Retina (tissue), 1 donor: ENCODE measurements at places on chromosomes 13 and 19.
A peak's percentile ranks its signal among the peaks of the same experiment; 100 is the strongest.

DNA sequence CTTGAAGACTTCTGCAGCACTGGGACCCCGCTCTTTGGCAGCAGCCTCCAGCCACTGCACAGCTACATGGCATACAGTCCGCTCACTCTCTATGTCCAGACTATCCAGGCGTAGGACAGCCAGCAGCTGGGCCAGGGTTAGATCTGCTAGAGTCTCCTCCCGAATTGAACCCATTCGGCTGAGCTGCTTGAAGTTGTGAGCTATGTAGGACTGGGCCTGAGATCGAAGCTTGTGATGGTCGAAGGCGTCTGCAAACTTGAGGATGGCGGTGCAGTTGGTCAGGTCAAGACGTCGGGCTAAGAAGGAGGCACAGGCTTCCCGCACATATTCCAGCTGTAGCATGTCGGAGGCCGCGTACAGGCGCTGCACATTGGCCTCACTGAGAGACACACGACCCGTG lies 900 bp downstream of the KBTBD7 start:
- peak; percentile 1 for DNase-seq

- DNase-seq: peak; percentile 63
Measured at GRCh38 chr13:76630629-76631230, 255.5 kb downstream of the KCTD12 start.

DNA sequence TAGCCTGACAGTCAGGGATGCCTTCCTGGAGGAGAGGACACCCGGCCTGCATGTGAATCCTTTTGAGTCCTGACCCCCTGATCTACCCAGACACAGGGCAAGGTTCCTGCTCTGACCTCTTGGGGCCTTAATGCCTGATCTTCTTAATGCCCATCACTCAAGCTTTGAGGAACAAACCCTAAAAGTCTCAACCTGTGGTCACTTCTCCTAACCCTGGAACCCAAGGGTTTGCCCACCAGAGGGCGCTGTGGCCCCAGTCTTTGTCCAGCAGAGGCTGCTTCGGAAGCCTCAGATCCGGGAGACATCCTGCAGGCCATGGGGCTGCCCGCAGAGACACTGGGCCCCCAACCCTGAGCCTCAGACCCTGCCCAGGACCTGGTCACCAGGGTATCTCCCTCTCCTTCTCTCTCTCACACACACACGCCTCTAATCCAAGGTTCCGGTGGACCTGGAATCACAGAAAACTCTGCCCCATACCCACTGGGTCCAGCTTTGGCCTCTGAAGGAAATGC lies 9.8 kb upstream of the DPF1 start:
- DNase-seq: peak; percentile 83

GRCh38 chr13:101893021-101893420 lies 440.5 kb downstream of the ITGBL1 start:
- no peak for DNase-seq

DNA sequence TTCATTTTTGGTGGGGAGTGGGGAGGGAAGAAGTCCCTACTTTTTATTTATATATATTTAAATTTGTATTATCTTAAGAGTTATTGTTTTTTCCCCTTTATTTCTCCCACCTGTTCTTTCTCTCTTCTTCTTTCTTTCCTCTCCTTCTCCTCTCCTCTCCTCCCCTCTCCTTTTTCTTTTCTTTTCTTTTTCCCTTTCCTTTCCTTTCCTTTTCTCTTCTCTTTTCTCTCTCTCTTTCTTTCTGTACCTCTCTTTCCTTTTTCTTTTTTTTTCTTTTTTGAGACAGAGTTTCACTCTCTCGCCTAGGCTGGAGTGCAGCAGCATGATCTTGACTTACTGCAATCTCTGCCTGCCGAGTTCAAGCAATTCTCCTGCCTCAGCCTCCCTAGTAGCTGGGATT lies 1.9 kb downstream of the BCKDHA start:
- no peak for DNase-seq

DNA sequence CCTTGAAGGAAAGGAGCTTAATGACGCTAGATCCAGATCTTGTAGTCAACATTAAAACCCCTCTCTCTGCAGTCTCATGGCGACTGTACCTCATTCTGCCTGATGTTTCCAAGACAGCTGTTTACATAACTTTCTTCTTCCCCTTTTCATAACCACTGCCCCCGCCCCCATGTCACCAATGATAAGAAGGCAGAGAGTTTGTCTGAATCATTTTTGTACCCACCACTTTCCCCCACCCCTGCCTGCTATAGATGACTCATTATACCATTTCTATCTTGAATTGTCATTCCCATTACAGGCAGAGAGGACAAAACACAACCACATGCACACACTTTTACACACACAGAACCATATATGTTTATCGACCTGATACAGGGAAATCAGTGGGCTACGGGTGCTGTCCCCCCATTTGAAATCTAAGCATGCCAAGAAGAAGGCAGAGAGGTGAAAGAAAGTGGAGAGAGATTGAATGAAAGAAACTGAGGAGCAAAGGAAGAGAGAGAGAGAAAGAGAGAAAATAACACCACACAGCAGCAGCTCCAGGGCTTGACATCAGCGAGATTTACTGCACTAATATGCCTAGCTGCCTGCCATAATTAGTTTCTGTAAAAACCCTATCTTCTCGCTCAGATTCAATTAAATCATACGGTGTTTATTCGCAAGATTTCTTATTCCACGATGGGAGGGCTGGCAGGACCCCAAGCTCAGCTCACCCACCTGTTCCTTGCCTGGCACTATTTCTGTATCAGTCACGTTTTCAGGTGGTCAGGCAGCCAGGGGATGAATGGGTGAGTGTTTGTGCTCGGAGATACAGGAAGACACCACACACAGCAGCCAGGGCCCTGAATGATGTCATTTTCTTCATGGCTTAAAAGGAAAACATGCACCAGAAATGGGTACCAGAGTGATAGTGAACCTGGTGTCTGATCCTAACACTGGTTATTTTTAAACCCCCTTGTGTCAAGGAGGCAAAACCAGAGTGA lies 114.3 kb upstream of the SERP2 start:
- no peak for DNase-seq

DNA sequence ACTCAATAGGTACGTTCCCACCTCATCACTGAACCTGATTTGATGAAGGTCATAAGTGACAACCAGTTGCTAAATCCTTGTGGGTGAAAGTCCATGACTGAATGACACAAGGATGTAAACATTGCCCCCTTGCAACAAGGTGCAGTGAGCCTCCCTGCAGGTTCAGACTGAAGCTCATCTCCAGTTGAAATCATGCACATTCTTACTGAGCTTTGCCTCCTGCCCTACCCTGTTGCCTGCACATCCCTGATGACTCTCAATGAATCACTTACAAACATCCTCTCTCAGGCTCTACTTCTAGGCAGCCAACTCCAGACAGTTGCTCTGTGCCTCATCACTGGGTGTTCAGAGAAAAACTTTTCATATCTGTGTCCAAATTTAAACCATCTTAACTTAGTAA lies 42.5 kb upstream of the ARGLU1 start:
- DNase-seq: no peak

DNA sequence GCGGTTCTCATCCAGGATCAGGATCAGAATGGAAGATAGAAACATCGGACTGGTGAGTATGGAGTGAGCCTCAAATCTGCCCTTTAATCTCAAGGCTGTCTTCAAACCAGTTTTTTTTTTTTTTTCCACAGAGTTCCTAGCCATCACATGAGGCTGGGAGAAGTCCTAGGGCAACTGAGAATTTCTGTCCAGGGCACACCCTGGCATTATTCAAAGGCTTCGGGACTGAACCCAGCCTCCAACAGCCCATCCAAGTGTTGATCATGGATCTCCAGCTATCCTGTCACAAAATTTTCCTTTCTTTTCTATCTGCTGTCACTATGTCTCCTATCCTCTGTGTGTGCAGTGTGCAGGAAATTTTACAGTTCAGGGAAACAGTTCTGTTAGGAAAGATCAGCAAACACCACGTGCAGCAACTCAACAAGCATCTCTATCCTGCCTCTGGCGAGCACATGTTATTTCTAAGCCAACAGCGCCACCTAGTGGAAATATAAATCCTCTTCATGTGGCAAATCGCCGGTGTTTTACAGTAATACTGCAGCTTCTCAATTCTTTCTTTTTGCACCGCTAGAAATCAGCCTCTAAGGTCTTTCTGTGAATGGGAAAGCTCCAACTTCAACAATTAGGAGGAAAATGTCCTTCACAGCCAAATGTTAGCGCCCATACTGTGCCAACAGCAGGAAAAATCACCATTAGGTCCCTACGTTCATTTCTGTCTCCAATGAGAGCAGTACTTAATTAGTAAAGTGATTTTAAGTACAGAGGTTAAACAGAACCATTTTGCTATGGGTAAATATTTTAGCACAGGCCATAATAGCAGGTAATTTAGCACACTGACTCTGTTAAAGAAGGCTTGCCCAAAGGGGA lies 21.4 kb upstream of the ZNF181 start:
- DNase-seq: peak; percentile 27

- DNase-seq: no peak
Measured at GRCh38 chr13:74200081-74200480, 65.9 kb upstream of the KLF12 start.

DNA sequence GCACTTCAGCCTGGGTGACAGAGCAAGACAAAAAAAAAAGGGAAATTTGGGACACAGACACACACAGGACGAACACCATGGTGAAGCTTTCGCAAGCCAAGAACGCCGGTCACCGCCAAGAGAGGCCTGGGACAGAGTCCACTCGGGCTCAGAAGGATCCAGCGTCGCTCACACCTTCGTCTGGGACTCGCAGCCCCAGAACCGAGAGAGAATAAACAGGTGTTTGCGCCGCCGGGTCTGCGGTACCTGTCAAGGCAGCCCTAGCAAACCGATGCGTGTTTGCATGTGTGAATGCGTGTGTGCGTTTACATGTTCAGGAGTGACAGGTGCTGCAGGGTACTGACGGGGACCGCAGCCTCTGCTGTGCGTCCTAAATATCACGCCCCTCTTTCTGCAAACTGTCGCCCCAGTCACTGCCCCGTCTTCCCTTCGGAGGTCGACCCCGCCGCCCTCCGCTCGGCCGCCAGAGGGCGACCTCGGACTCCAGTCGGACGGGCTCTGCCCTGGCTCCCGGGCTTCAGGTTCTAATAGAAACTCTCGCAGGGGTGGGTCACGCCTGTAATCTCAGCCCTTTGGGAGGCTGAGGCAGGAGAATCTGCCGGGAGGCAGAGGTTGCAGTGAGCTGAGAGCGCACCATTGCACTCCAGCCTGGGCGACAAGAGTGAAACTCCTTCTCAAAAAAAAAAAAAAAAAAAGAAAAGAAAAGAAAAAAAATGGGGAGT lies 11.8 kb upstream of the CSNK1G2 start:
- DNase-seq: peak; percentile 90

DNA sequence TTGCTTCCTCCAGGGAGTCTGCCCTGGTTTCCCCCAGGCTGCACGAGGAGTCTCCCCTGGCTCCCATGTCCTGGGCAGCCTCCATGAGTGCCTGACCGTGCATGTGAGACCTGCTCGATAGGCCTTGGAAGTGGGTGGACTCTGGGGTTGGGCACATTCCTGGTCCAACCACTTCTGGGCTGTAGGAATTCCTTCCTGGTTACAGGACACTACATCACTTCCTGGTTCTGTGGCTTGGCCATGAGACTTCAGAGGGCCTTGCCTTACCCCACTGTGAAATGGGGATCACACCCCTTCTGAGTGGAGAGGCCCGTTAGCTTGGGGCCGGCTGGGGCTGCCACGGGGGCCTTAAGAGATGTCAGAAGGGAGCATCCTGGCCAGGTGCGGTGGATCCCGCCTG lies 4.0 kb upstream of the ZNF628 start:
- DNase-seq: no peak

DNA sequence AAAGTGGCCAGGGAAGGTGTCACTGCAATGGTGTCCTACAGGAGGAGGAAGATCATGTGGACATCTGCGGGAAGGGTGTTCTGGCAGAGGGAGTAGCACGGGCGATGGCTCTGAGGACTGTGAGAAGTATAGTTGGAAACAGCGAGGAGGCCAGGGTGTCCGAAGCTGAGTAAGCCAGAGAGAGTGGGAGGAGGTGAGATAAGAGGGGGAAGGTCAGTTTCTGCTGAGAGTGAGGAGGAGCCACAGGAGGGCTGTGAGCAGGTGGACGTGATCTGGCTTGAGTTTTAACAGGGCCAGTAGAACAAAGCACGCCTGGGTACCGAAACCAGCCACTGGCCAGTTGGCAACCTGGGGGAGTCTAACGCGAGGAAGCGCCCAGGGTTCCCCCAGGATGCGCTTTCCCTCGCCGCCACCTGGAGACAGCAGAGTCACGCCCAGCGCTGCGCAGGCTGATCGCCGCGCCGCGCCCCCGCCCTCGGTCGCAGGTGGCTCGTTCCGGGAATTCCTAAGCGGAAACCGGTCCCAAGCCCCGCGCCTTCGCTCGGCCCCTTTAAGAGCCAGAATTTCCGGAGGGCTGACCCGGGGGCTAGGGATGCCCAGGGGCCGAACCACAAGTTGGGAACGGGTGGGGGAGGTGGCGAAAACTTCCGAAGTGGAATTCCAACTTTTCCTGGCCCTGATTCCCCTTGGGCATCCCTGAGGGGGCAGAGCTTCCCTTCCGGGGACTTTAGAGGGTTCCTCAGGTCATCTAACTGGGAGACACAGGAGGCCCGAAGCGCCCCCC lies 1.1 kb upstream of the LSR start:
- DNase-seq: peak; percentile 87

DNA sequence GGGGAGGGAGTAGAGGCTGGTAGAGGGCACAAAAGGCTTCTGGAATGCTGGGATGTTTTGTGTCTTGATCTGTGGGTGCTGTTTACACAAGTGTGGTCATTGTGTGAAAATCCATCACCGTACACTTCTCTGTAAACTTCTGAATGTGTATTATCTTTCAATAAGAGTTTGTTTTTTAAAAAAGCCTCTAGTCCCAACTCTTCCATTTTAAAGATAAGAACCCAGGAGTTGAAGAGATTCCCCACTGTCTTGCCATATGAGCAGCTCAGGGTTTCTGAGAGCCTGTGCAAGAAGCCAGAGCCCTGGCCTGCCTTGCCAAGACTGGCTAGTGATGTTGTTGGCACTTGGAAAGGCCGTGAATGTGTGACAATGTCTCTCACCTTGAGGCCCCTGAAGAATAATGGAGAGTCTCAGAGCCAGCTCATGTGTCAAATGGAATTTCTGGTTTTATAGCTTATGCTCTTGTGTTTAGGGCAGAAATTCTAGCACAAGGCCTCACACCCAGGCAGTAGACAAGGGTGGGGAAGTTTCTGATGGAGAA lies 57.5 kb upstream of the NPAS1 start:
- no peak for DNase-seq

GRCh38 chr13:74920361-74920760 lies 561.6 kb downstream of the TBC1D4 start:
- DNase-seq: no peak

DNA sequence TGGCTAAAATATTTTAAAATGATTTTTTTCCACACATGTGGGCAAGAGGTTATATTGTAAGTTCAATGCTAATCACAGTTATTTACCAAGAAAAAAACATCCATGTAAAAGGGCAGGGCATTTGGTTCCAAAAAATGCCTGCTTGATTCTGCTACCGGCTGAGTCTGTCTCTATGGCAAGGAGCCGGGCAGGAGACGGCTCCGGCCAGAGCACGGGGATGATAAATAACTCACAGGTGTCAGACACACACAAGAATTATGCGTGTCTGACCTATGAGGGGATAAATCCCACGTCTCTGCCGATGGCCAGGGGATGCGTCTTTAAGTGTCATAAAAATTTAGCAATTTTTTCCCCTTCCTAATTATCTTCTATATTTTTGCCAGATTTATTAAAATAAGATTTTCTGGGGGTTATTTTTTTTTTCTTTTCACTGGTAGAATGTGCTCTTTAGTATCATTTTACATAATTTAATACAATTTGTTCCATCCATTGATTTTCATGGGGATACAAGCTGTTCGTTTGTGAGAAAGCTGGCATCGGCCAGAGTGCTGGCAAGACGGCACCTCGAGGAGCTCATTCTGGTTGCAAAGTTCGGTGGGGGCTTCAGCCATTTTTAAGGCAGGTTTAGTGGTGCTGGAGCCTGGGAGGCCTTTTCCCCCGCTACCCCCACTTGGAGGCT lies 253.9 kb downstream of the ZNF536 start:
- no peak for DNase-seq
